Activated T-helper 2 cell treated with anti-CD3 and anti-CD28 coated beads, Interferon-gamma antibody, Interleukin-2, Interleukin-4, amounts not matched to agents 10 μg/mL and 5 μg/mL and 100 μg/mL, durations not matched to agents 14 hours and 24 hours and 36 hours (primary cell): ENCODE measurements at places on chromosomes 4 and X.

- H3K36me3 ChIP-seq = no peaks in the 10 kb centered on the region
- H3K27ac ChIP-seq = no peak overlapping the region
- no peaks in the 10 kb centered on the region for H3K4me1 ChIP-seq
- no peak overlapping the region for H3K4me3 ChIP-seq
- H3K27me3 ChIP-seq = no peaks in the 10 kb centered on the region
Observed at GRCh38 chrX:100447655-100448397, 37.8 kb upstream of the PCDH19 start.

DNA sequence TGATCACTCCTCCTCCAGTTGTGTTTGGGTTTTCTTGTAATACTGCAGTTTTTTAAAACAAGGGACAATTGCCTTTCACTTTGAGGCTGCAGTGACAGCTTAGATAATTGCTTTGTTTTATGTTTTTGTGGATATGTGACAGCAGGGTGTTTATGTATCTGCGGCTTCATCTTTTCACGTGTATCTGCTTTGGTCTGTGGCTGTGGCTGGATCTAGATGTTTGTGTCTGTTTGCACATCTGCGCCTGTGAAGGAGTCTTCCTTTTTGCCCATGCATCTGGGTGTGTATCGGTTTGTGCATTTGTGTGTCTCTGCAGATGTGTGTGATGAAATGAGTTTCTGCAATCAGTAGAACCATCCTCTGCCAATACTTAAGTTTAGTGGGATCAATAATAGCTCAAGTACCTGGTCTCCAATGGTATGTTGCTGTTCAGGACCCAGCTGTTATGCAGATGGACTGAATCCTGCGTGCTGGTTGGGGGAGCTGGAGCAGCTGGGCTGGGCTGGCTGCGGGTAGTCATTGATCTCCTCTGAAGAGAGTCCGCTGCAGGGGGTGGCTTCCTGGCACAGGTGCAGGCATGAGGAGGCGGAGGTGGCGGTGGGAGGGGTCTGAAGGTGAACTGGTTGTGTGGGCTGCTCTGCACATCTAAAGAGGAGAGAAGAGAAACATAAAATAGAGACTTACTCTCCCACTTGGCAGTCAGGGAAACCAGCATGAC is 390.3 kb downstream of the SH2D1A start:
- peaks cover 20% of the 10 kb centered on the region for H3K4me1 ChIP-seq
- peak overlapping the region; percentile 46 for H3K27ac ChIP-seq
- no peaks in the 10 kb centered on the region for H3K36me3 ChIP-seq
- H3K27me3 ChIP-seq = peaks cover 5% of the 10 kb centered on the region
- DNase-seq = peak; percentile 30

DNA sequence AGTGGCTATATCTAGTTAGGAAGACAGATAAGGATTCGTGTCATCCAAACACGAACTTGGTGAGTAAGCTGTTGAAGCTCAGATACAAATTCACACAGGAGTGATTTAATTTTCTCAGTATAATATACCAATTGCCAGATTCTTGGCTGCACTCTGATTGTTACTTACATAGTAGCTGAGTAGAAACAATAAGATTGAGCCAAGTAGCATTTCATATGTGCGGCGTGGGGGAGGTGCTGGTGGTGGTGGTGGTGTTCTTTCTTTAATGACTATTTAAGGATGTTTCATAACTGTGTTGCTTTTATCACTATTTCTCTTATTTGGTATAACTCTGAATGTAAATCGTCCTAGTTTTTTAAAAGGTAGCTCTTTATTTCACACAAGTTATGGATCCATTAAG is 102.9 kb downstream of the UGT8 start:
- H3K4me3 ChIP-seq = no peak overlapping the region
- H3K27ac ChIP-seq = no peak overlapping the region
- no peaks in the 10 kb centered on the region for H3K36me3 ChIP-seq

GRCh38 chr4:139710073-139710472 is 44.5 kb downstream of the MGST2 start:
- peaks cover 18% of the 10 kb centered on the region for H3K36me3 ChIP-seq
- H3K4me3 ChIP-seq = no peak overlapping the region
- H3K27ac ChIP-seq = no peak overlapping the region
- DNase-seq = no peak

DNA sequence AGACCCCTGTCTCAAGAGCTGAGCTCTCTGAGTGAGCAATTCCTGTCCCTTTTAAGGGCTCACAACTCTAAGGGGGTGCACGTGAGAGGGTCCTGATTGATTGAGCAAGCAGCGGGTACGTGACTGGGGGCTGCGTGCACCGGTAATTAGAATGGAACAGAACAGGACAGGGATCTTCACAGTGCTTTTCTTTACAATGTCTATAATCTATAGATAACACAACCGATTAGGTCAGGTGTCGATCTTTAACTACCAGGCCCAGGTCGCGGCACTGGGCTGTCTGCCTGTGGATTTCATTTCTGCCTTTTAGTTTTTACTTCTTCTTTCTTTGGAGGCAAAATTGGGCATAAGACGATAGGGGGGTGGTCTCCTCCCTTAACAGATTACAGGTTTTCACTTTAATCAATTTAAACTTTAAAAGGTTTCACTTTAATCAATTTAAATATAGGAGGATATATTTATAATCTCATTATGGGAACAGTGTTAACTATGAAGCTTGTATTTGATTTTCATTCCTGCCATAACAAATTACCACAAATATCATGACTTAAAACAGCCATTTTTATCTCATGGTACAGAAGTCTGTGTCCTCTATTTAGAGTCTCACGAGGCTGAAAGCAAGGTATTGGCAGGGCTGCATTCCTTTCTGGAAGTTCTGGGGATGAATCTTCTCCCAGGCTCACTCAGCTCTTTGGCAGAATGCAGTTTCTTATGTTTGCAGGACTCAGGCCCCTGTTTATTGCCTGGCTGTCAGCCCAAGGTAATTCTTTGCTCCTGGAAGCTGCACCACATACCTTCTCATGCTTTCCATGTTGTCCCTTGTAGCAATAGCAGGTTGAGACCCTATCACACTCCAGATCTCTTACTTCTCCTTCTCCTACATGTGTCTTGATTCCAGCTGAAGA is 5.2 kb downstream of the SPATA4 start:
- H3K27ac ChIP-seq = no peak overlapping the region
- peaks cover 21% of the 10 kb centered on the region for H3K4me1 ChIP-seq
- DNase-seq = no peak
- H3K4me3 ChIP-seq = no peak overlapping the region

- no peaks in the 10 kb centered on the region for H3K36me3 ChIP-seq
- DNase-seq = no peak
- H3K27ac ChIP-seq = no peak overlapping the region
- H3K27me3 ChIP-seq = peaks cover 25% of the 10 kb centered on the region
- peak overlapping the region; percentile 61 for H3K4me3 ChIP-seq
Observed at GRCh38 chrX:86148594-86148993, 343 bp downstream of the DACH2 start.

DNA sequence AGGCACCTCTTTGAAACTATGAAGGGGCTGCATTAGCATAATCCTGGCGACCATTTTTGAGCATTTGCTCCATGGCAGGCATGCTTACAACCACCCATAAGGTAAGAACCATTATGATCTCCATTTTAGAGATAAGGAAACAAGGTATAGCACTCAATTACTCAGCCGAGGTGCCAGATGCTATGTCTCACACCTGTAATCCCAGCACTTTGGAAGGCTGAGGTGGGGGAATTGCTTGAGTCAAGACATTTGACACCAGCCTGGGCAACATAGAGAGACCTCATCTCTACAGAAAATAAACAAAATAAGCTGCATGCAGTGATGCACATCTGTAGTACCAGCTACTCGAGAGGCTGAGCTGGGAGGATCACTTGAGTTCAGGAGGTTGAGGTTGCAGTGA is 43.6 kb downstream of the TIGD4 start:
- no peak overlapping the region for H3K4me3 ChIP-seq
- no peak overlapping the region for H3K27ac ChIP-seq
- H3K27me3 ChIP-seq = peaks cover 8% of the 10 kb centered on the region

DNA sequence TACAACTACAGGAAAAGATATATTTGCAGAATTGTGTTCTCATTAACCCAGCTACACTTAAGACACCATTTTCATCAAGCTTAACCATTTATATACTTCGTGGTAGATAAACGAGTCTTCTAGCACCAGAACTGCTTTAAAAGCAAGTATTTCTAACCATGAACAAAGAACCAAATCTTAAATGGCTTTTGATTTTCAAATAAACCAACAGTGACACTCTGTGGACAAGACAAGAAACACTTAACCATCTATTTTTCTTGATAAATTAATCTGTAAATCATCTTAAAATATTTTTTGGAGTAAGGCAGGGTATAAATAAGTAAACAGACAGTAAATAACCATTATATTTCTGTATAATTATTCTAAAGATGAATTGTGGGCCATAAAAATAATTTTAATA is 10.2 kb downstream of the BEND2 start:
- no peak overlapping the region for H3K4me3 ChIP-seq
- no peaks in the 10 kb centered on the region for H3K27me3 ChIP-seq
- H3K27ac ChIP-seq = no peak overlapping the region
- DNase-seq = no peak

- DNase-seq = no peak
- H3K36me3 ChIP-seq = no peaks in the 10 kb centered on the region
- peaks cover 8% of the 10 kb centered on the region for H3K4me1 ChIP-seq
Observed at GRCh38 chr4:103012060-103012459, 7.4 kb downstream of the SLC9B1 start.

DNA sequence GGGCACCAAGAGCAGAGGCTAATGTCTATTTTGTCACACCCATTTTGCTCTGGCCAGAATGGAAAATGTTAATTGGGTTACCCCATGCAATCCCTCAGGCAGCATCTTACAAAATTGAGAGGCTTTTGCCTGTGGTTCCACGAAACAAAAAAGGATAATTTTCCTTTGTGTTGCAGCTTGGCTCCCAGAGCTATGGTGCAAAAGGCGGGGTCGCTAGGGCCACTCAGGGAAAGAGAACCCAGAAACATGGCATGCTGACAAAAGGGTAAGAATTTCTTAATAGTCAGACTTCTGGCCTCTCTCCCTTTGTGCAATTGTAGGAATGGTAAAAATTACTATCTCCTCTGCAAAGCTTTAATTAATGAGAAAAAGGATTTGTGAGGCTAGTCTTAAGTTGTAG is 119.6 kb upstream of the BANK1 start:
- DNase-seq = no peak
- no peak overlapping the region for H3K4me3 ChIP-seq
- H3K4me1 ChIP-seq = no peaks in the 10 kb centered on the region
- H3K27me3 ChIP-seq = no peaks in the 10 kb centered on the region

GRCh38 chr4:175953960-175954521 is 111.6 kb upstream of the WDR17 start:
- H3K4me1 ChIP-seq = no peaks in the 10 kb centered on the region
- no peak for DNase-seq
- no peaks in the 10 kb centered on the region for H3K36me3 ChIP-seq
- no peak overlapping the region for H3K27ac ChIP-seq

DNA sequence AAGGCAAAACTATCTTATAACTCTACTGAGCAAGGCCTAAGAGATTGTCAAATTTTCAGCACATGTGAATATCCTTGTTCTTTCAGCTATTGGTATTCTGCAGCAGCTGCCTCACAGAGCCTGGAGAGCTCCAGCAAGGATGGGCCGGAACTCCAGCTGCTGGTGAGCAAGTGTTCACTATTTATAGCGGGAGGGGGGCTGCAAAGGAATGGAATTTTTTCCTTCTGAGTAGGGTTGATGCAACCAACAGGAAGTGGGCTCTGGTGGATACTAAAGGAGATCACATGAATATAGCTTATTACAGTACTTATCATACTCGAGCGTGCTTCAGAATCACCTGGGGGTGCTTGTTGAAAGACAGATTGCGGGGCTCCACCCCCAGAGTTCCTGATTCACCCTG is 20.2 kb upstream of the SETD7 start:
- no peak for DNase-seq
- no peaks in the 10 kb centered on the region for H3K4me1 ChIP-seq
- H3K27ac ChIP-seq = no peak overlapping the region
- H3K4me3 ChIP-seq = no peak overlapping the region
- no peaks in the 10 kb centered on the region for H3K36me3 ChIP-seq
